ENCODE measurements at places on chromosomes 1 and 21. TPM values are rescaled to one million over a fixed set of nuclear protein-coding genes. Genes with fewer than 3 reads are reported as not detected.

GRCh38 chr1:44621841-44622286, 52.4 kb downstream of the TMEM53 start:
- no peaks in the 10 kb centered on the region for H3K36me3 ChIP-seq
- no peak overlapping the region for H3K4me3 ChIP-seq
- no peak for DNase-seq

DNA sequence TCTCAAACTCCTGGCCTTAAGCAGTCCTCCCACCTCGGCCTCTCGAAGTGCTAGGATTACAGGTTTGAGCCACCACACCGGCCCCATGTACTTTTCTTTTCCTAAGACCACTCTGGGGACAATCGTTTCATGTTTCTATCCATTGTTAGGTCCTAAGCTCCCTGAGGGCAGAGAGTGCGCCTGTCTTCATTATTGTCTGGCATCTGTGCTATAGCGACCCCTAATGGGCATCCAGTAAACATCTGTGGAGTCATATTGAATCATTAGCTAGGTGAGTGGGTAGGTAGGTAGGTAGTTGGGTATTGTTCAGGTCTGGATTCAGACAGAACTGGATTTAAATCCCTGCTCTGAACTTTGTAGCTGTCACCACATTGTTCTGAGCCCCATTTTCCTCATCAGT, 66.1 kb downstream of the TMEM53 start:
- no peak overlapping the region for H3K4me3 ChIP-seq
- no peak for DNase-seq
- no peaks in the 10 kb centered on the region for H3K36me3 ChIP-seq

DNA sequence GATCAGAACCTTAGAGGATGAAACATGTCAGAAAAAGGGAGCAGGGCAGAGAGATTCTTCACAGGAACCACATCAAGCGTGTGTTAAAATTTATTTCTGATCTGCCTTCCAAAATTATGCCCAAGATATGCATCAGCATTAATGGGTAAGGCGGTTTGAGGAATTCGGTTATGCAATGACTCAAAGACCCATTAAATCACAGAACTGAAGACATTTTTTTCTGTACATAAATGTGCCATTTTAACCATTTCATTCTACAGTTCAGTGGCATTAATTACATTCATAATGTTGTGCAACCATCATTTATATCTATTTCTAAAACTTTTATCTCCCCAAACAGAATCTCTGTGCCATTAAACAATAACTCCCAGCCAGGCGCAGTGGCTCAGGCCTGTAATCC, 43.4 kb downstream of the CNST start:
- H3K27ac ChIP-seq = peak overlapping the region; percentile 68
- H3K4me3 ChIP-seq = no peak overlapping the region
- peaks cover 5% of the 10 kb centered on the region for H3K4me1 ChIP-seq
- no peaks in the 10 kb centered on the region for H3K27me3 ChIP-seq
- no peaks in the 10 kb centered on the region for H3K36me3 ChIP-seq
- no peak for DNase-seq

- DNase-seq = no peak
- H3K4me1 ChIP-seq = peaks cover 15% of the 10 kb centered on the region
- no peak overlapping the region for H3K4me3 ChIP-seq
These were observed 43.5 kb downstream of the TRIM33 start for GRCh38 chr1:114467491-114467890.

- H3K27ac ChIP-seq = no peak overlapping the region
- no peaks in the 10 kb centered on the region for H3K4me1 ChIP-seq
- no peak overlapping the region for H3K4me3 ChIP-seq
These were observed 50.2 kb downstream of the EEIG2 start for GRCh38 chr1:108610073-108610472.

DNA sequence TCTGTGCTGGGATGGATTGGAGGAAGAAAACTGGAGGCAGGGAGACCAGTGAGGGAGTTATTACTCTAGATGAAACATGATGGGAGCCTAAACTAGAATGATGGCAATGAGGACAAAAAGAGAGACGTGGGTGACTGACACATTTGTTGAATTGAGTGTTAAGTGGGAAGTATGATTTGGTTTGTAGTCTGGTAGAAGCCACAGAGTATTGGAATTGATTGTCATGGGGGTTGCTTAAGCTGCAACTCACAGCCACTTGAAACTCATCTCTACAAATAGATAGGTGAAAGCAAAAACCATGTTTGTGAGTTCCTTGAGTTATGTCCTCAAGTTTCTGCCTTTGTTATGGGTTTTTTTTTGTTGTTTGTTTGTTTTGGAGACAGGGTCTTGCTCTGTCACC, 28.4 kb downstream of the FABP3 start:
- no peak overlapping the region for H3K27ac ChIP-seq
- no peaks in the 10 kb centered on the region for H3K27me3 ChIP-seq
- no peak overlapping the region for H3K4me3 ChIP-seq
- no peaks in the 10 kb centered on the region for H3K4me1 ChIP-seq
- H3K36me3 ChIP-seq = no peaks in the 10 kb centered on the region

The CTTNBP2NL gene
- total RNA-seq = 19.6 TPM

The PCSK9 gene
- total RNA-seq = 7.0 TPM

The CD34 gene
- total RNA-seq = 32.2 TPM

The C1orf87 gene
- not detected for total RNA-seq

The PCBP3 gene
- total RNA-seq = 1.0 TPM

The UBIAD1 gene
- 6.6 TPM for total RNA-seq

The RGS1 gene
- total RNA-seq = 20.6 TPM

Measured in esophagus squamous epithelium (tissue), 5 donors.